ENCODE measurements at places on chromosomes 16 and 17. TPM values are rescaled to one million over a fixed set of nuclear protein-coding genes. Genes with fewer than 3 reads are reported as not detected.

The SYT17 gene
- total RNA-seq: 4.1 TPM

- no peak for DNase-seq
Measured at GRCh38 chr17:72614871-72615626, 477.4 kb downstream of the SLC39A11 start.

The P2RX1 gene
- total RNA-seq: not detected

DNA sequence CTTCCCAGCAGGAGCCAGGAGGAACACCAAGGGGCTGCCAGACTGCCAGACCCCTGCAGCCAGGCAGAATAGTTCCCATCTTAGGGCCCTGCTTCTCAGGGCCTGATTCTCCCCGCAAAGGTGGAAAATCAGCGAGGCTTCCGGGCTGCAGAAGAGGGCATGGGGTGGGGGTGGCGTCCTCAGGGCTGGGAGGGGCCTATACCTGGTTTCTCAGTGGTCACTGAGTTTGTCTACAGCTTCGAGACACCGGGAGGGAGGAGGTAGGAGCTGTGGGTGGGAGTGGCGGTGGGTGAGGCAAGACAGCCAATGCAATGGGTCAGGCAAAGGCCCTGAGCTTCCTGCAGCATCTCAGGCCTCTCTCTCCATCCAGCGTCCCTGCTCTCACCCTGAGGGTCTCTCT lies 14.3 kb downstream of the LRRC75A start:
- DNase-seq: no peak
